ENCODE measurements at places on chromosomes 2 and 18.

GRCh38 chr2:78646533-78647364 is 378.8 kb upstream of the REG3G start:
- no peak for DNase-seq
- H3K36me3 ChIP-seq: no peaks in the 10 kb centered on the region
- no peaks in the 10 kb centered on the region for H3K4me1 ChIP-seq
- H3K4me3 ChIP-seq: no peak overlapping the region

- no peaks in the 10 kb centered on the region for H3K4me1 ChIP-seq
- no peak overlapping the region for H3K27ac ChIP-seq
- H3K27me3 ChIP-seq: no peaks in the 10 kb centered on the region
- H3K4me3 ChIP-seq: no peak overlapping the region
Observed at GRCh38 chr2:235032466-235032865, 80.6 kb downstream of the SH3BP4 start.

- H3K4me3 ChIP-seq: no peak overlapping the region
- H3K4me1 ChIP-seq: no peaks in the 10 kb centered on the region
- DNase-seq: no peak
- no peaks in the 10 kb centered on the region for H3K27me3 ChIP-seq
Observed at GRCh38 chr2:71880846-71881610, 266.6 kb downstream of the CYP26B1 start.

DNA sequence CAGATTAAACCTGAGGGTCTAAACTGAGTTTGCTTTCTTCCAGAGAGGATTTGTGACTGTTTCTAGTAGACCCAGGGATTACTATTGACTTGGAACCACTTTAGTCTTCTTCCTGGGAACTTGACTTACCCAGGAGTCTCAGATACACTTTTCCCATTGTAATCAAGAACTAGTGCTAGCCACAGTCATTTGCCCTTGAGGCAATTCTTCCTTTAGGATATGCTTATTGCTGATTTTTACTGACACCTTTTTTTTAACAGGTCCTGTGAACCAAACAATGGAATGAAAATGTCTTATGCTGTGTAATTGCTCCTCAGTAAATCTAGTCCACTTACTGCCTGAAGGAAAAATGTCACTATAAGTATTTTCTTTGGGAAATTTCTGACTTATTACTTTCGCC is 78.3 kb downstream of the TAF4B start:
- H3K36me3 ChIP-seq: no peaks in the 10 kb centered on the region
- DNase-seq: no peak
- H3K27me3 ChIP-seq: no peaks in the 10 kb centered on the region
- H3K27ac ChIP-seq: no peak overlapping the region

DNA sequence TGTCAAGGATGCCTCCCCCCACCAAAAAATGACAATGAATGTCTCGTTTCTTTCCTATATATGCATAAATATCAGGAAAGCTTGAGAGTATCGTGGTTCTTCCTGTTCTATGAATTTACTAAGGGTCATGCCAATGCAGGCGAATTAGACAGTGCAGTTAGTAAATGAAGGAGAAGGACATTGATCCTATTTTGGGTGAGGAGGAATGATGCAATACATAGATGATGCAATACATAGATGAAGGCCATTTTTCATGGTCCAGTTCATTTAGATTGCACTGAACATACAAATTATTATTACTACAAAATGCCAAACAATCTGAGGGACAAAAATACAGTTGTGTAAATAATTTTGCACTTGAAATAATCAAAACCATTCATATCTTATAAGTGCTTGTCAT is 1265.0 kb downstream of the LRP1B start:
- no peaks in the 10 kb centered on the region for H3K36me3 ChIP-seq
- no peaks in the 10 kb centered on the region for H3K27me3 ChIP-seq
- no peak overlapping the region for H3K4me3 ChIP-seq
- no peak overlapping the region for H3K27ac ChIP-seq
- no peak for DNase-seq
- peaks cover 3% of the 10 kb centered on the region for H3K4me1 ChIP-seq

DNA sequence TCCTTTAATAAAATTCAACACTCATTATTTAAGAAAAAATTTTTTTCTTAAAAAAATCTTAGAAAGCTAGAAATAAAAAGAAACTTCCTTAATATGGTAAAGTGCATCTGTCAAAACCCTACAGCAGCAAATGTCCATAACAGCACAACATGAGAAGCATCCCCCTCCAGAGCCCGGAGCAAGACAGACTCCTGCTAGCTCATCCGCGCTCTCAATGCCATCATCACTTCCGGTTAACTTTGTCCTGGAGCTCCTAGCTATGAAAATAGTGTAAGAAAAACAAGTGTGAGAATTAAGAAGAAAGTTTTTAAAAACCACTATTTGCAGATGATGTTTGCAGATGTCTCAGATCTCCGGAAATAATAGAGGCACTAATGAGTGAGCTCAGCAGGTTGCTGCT is 103.1 kb downstream of the TEX51 start:
- no peak overlapping the region for H3K4me3 ChIP-seq
- no peaks in the 10 kb centered on the region for H3K27me3 ChIP-seq
- no peak for DNase-seq
- H3K36me3 ChIP-seq: no peaks in the 10 kb centered on the region
- no peaks in the 10 kb centered on the region for H3K4me1 ChIP-seq

- no peak overlapping the region for H3K4me3 ChIP-seq
- no peak overlapping the region for H3K27ac ChIP-seq
- no peak for DNase-seq
- no peaks in the 10 kb centered on the region for H3K4me1 ChIP-seq
- H3K27me3 ChIP-seq: no peaks in the 10 kb centered on the region
Observed at GRCh38 chr2:3777966-3778365, 74.6 kb downstream of the DCDC2C start.

- DNase-seq: peak; percentile 78
- H3K36me3 ChIP-seq: no peaks in the 10 kb centered on the region
- H3K27me3 ChIP-seq: no peaks in the 10 kb centered on the region
- peaks cover 6% of the 10 kb centered on the region for H3K4me1 ChIP-seq
- no peak overlapping the region for H3K27ac ChIP-seq
Observed at GRCh38 chr18:3498698-3499471, 48.9 kb downstream of the TGIF1 start.

GRCh38 chr2:6946722-6947121 is 29.5 kb downstream of the RNF144A start:
- no peaks in the 10 kb centered on the region for H3K4me1 ChIP-seq
- H3K27ac ChIP-seq: no peak overlapping the region
- H3K27me3 ChIP-seq: no peaks in the 10 kb centered on the region
- DNase-seq: no peak
- no peaks in the 10 kb centered on the region for H3K36me3 ChIP-seq

DNA sequence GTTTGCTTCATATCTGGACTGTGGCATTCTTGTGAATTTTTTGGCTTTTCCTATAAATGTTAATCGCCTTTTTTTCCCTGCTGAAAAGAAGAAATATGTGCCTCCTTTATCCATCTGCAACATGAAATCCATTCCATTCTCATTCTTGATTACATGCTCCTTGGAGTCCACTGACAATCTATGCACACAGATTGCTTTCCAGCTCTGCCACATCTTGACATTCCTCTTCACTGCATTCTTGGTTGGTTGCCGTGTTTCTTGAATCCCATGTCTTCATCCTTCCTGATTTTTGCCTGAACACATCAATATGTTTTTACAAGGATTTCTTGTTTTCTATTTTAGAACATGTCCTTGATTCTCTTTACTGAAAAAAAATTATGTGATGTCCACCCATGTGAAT is 26.7 kb upstream of the BIRC6 start:
- no peak overlapping the region for H3K27ac ChIP-seq
- no peaks in the 10 kb centered on the region for H3K4me1 ChIP-seq
- DNase-seq: no peak
- H3K27me3 ChIP-seq: no peaks in the 10 kb centered on the region

DNA sequence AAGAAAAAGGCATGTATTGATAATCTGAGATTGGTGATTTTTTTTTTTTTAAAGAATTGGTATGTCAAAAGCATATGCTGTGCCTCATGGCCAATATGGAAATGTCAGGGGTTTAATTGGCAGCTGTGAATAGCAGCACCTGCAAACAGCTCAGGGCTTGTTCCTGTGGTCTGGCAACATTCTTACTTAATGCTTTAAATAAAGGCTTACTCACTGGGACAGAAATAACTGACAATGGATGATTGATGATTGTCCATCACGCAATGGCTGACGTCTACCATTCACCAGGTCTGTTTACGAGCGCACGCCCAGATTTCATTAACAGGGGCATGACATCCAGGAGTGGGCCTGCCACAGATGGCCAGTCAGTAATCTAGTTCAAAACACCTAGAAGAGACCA is 66.7 kb downstream of the ETAA1 start:
- no peaks in the 10 kb centered on the region for H3K36me3 ChIP-seq
- H3K4me3 ChIP-seq: no peak overlapping the region
- H3K4me1 ChIP-seq: no peaks in the 10 kb centered on the region
- DNase-seq: no peak

DNA sequence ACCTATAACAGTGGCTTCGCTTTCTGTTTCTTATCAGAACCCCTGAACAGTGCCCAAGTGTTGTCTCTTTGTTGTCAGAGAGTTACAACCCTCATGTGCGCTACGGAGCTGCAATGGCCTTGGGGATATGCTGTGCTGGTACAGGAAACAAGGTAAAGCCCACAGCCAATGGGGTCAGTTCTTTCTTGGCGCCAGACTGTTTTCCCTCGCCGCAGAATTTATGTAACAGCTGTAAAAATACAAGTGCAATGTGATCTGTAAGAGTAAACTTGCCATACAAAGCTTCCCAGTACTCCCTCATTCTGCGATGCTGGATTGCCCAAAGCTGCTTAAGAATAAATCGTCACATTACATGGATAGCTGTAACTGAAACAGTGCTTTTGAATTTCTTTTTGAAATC is 13.9 kb upstream of the HTR2B start:
- DNase-seq: no peak
- H3K4me3 ChIP-seq: no peak overlapping the region
- H3K4me1 ChIP-seq: no peaks in the 10 kb centered on the region
- no peak overlapping the region for H3K27ac ChIP-seq

- H3K27ac ChIP-seq: no peak overlapping the region
- H3K4me3 ChIP-seq: no peak overlapping the region
- DNase-seq: no peak
- no peaks in the 10 kb centered on the region for H3K27me3 ChIP-seq
Observed at GRCh38 chr2:97932975-97933662, 62.6 kb downstream of the TMEM131 start.

GRCh38 chr2:88671786-88672427 is 19.6 kb upstream of the RPIA start:
- DNase-seq: peak; percentile 45
- no peak overlapping the region for H3K4me3 ChIP-seq
- H3K36me3 ChIP-seq: no peaks in the 10 kb centered on the region
- no peaks in the 10 kb centered on the region for H3K4me1 ChIP-seq
- H3K27me3 ChIP-seq: no peaks in the 10 kb centered on the region

DNA sequence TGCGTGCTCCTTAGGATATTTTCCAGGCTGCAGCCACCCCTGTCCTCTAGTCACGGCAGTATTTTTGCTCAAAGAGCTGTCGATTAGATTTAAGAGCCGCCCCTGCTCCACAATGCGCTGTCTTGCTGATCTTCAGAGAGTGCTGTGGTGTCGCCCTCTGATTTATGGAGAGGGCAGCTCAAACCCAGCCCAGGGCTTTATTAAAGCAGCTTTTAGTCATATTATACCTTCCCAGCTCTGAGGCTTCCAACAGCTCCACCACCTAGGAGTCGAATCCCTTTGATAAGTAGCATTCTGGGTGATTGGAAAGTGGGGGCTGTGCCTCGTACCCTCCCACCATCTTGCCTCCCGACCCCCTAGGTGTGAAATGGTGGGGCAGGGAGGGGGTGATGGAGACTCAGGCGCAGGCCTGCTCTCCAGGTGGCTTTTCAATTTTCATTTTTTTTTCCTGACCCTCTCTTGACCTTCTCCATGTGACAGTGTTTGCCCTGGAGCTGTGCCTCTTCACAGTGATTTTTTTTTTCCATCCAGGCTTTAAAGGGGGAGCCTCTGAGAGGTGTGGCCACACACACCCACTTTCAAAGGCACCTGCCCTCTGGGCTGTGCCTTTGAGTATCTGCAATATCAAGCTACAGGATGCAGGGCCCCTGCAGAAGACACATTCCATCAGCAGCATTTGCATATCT is 53.1 kb upstream of the NRP2 start:
- H3K36me3 ChIP-seq: no peaks in the 10 kb centered on the region
- H3K4me3 ChIP-seq: no peak overlapping the region
- peaks cover 5% of the 10 kb centered on the region for H3K4me1 ChIP-seq
- H3K27me3 ChIP-seq: no peaks in the 10 kb centered on the region

- no peak overlapping the region for H3K27ac ChIP-seq
- H3K27me3 ChIP-seq: peaks cover 6% of the 10 kb centered on the region
- H3K4me1 ChIP-seq: peaks cover 5% of the 10 kb centered on the region
- peak; percentile 57 for DNase-seq
- H3K4me3 ChIP-seq: no peak overlapping the region
- H3K36me3 ChIP-seq: no peaks in the 10 kb centered on the region
Observed at GRCh38 chr2:111900859-111901258, 2.5 kb downstream of the MERTK start.

GRCh38 chr2:38600921-38601455 is 1.7 kb downstream of the HNRNPLL start:
- no peak for DNase-seq
- no peaks in the 10 kb centered on the region for H3K4me1 ChIP-seq

DNA sequence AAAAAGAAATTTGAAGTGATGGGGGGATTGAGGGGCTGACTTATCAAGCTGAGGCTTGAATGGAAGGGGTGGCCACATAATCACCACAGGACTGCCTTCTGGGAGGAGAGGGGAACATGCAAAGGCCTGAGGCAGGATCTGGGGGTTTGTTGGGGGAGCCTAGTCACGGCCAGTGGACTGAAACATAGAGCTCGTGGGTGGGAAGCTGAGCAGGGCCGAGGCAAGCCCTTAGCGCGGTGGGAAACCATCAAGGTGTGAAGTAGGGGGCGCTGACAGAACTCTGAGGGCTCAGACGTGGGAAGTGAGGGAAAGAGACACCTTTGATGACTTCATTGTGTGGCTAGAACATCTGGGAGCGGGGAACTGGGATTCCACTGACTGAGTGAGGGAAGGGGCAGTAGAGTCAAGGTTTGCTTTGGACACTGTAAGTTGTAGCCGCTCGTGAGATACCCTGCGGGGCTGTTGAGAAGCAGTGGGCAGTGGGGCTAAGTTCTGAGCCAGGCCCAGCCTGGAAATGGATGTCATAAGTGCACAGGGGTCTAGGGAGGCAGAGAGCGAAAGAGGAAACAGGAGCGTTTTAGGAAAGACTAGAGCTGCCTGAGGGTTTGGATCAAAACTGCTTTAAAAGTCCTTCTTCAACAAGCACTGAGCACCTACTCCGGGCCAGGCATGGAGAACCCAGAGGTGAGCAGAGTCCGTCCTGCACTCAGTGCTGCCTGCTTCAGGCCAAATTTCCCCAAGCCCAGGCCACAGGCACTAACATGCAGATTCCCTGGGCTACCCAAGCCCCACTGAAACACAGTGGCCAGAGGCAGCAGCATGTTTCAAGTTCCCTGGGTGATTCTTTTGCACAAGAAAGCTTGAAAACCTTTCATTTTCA is 686 bp upstream of the SNORC start:
- no peaks in the 10 kb centered on the region for H3K27me3 ChIP-seq
- no peak for DNase-seq
- no peak overlapping the region for H3K4me3 ChIP-seq
- no peaks in the 10 kb centered on the region for H3K4me1 ChIP-seq
